ENCODE measurements at places on chromosomes 6 and 20.

GRCh38 chr6:52573295-52573694 lies 3.6 kb downstream of the TRAM2 start:
- DNase-seq: no peak

DNA sequence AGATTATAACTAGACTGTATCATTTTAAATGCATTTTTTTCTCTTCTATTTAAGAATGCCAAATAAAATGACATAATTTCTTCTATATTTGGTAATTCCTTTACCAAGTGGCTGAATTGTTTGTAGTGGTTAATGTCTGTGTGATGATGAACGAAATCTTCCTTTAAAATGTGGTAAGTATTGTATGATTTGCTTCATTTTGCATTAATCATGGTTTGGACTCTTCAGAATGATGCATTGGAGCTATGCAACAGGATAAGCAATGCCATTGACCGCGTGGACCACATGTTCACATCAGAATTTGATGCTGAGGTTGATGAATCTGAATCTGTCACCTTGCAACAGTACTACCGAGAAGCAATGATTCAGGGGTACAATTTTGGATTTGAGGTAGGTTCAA lies 99.6 kb downstream of the MAP3K4 start:
- DNase-seq: no peak

DNA sequence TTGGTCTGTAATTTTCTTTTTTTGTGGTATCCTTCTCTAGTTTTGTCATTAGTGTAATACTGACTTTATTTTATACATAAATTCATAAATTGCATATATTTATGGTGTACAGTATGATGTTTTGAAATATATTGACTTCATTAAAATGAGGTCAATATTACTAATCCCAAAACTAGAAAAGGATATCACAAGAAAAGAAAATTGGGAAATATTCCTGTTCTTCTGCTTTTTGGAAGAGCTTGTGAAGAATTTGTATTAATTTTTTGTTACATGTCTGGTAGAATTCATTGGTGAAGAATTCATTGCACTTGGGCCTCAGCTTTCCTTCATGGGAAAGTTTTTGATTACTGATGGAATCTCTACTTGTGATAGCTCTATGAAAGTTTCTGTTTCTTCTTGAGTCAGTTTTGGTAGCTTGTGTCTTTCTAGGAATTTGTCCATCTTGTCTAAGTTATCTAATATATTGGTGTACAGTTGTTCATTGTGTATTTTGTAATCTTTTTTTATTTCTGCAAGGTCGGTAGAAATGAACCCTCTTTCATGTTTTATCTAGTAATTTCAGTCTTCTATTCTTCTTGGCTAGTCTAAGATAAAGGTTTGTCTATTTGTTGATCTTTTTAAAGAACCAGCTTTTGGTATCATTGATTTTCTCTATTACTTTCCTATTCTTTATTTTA lies 11.3 kb upstream of the ZNF451 start:
- no peak for DNase-seq

- no peak for DNase-seq
These were observed 115.0 kb upstream of the SLC22A23 start for GRCh38 chr6:3571836-3572235.

GRCh38 chr20:61668065-61668650 lies 397.5 kb downstream of the TAF4 start:
- no peak for DNase-seq

- DNase-seq: no peak
These were observed 83.6 kb downstream of the SCAND1 start for GRCh38 chr20:35870541-35871258.

DNA sequence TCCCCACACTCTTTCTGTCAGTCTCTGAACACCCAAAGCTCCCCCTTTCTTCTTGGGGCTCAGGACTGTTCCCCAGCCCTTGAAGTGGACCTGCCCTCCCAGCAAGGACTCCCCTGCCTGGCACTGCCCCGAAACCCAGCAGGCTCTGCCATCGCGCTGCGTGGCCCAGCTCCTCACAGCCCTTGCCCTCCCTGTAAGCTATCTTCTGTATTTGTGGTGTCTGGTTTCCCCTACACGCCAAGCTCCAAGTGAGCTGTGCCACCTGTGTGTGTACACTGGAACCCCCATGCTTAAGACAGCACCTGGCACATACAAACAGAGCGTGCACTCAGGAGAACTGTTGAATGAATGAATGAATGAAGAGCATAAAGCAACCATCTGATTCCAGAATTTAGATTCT lies 57.7 kb downstream of the TMEM242 start:
- no peak for DNase-seq

- DNase-seq: no peak
These were observed 35.5 kb upstream of the TBXT start for GRCh38 chr6:166203003-166203640.

- no peak for DNase-seq
These were observed 123.0 kb downstream of the CARMIL1 start for GRCh38 chr6:25402125-25402524.

All from CD4-positive, alpha-beta T cell (primary cell).